ENCODE measurements at places on chromosomes 5 and 9.

GRCh38 chr5:10034001-10034400 lies 215.7 kb downstream of the ATPSCKMT start:
- peak; percentile 27 for DNase-seq

DNA sequence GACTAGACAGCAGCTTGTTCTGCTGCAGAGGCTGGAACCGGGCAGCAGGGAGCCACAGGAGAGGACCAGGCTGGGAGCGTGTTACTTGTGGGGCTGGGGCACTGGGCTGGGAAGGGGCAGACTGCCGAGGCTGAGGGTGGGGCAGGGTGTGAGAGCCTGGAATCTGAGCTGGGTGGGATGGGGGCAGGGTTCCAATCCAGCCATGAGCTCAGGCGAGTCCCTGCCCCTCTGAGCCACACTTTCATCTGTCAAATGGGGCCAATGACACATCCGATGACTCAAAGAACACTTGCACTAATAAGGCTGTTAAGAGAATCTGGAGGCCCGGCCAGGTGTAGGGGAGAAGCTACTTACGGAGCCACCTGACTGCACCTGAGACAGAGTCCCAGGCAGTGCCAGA lies 18.7 kb upstream of the WDR38 start:
- peak; percentile 73 for DNase-seq

DNA sequence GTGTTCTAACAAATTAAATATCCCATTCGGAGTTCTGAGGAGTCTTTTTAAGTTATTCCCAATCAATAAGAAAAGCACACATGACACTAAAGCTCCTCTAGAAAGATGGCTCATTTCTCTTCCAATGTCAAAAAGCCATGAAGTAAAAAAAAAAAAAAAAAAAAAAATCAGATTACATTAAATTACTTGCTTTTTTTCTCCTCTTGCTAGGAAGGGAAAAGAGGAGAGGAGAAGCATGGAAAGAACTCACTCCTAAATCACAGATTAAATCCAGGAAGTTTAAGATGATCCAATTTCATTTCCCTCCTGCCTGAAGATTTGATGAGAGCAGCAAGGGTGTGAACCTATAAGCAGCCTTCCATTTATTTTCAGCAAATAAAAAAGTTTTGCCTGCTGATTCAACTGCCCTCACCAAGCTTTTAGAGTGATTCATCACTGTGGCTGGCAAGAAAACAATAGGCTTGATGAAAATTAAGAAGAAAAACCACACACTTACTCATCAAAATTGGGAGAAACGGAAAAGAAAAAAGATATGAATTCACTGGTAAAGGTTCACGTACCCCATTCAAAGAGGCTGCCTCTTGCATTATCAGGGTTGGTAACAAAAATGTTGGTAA lies 19.7 kb downstream of the MYO10 start:
- DNase-seq = peak; percentile 96

DNA sequence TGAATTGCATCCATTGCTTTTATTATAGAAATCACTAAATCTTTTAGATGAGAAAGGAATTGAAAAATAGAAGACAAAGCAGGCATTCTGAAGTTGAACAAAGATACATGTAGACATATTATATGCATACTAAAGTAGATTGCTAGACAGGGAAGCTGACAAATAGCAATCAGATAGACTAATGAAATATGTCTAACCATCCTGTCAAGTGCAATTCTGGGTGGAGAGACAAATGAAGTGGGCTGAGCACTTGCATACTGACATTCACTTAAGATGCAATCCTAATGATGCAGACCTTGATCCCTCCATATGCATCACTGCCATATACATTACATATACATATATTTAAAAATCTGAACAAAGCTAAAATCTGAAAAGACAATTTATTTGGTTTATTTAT lies 1130.0 kb upstream of the CDH6 start:
- no peak for DNase-seq

DNA sequence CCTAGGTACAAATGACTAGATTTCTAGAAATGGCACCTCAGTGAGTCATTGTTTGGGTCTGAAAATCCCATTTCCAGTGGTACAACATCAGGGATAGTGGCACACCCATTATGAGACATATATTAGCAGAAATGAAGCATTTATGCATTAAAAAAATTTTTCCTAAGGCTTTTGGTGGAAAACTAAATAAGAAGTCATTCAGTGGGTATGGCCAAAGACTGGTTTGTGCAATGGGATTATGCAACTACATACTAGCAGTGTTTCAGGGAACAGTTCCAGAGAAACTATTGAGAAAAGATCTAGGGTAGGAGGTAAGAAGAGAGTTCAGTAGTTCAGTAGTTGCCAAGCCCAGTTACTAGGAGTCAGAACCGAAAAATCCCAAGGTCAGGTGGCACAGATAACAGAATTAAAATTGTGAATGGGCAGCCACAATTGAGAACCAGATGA lies 106.5 kb upstream of the HAPLN1 start:
- DNase-seq = peak; percentile 9

GRCh38 chr5:43304525-43304924 lies 8.7 kb downstream of the HMGCS1 start:
- peak; percentile 38 for DNase-seq

GRCh38 chr5:1820381-1820780 lies 19.2 kb downstream of the NDUFS6 start:
- DNase-seq = no peak

GRCh38 chr5:154962494-154962893 lies 21.6 kb downstream of the MRPL22 start:
- no peak for DNase-seq

GRCh38 chr5:135537271-135537670 lies 1.5 kb upstream of the NEUROG1 start:
- no peak for DNase-seq

DNA sequence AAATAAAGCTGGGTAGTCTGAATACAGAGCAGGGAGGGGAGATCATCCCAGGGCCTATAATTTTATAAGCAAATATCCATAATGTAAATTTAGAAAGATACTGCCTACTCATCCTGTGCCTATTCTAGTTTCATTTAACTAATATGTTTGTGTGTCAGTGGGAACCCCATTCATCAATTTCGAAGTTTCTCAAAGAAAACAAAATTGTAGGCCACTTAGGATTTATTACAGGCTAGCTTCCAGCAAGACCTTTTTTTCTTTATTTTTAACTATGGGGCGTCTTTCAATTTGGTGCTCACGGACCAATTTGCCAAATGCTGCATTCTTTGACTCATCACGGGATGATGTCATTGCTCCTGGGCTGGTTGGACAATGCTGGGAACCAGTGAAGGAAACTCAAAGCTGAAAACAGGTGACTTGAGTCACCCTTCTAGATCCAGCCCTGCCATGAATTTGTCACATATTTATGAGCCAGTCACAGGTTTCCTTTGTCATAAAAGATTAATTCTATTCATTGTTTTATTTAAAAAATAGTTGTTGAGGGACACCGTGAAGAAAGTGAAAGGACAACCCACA lies 13.4 kb downstream of the PCSK5 start:
- DNase-seq = peak; percentile 38

- DNase-seq = no peak
Observed at GRCh38 chr5:68369023-68369359, 153.4 kb downstream of the PIK3R1 start.

GRCh38 chr5:116645627-116646026 lies 71.0 kb upstream of the SEMA6A start:
- DNase-seq = no peak

DNA sequence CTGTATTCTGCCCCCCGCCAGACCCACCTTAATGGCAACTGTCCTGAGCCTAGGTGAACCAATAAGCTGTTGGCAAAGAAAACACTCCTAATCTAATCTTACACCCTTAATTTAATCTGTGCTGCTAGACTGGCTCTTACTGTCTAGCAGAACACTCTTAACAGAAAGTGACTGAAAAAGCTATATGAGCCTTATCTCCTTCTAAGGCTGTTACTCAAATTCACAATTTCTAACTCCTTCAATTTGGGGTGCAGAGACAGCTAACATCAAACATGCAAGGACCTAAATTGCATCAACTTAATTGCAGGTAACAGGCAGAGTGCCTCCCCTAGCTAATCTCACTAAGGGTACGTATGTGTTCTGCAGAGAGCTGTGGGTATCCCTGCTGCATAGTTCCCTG lies 49.5 kb upstream of the MAP1B start:
- no peak for DNase-seq

DNA sequence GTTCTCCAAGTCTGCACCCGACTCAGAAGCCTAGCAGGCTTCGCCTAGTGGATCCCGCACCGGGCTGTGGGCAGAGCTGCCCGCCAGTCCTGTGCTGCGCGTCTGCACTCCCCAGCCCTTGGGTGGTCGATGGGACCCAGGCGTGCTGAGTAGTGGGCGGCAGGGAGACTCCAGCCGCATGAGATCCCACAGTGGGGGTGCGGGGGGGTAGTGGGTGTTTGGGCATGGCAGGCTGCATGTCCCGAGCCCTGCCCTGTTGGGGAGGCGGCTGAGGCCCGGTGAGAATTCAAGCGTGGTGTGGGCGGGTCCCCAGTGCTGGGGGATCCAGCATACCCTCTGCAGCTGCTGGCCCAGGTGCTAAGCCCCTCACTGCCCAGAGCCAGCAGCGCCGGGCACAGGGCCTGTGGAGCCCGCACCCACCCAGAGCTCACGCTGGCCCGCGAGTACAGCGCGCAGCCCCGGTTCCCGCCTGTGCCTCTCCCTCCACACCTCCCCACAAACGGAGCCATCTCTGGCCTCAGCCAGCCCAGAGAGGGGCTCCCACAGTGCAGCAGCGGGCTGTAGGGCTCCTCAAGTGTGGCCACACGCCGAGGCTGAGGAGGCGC lies 53.9 kb upstream of the BNC2 start:
- DNase-seq = no peak

Data from fibroblast of skin of scalp (primary cell).